ENCODE measurements at places on chromosomes 4 and X. TPM values are rescaled to one million over a fixed set of nuclear protein-coding genes. Genes with fewer than 3 reads are reported as not detected.

DNA sequence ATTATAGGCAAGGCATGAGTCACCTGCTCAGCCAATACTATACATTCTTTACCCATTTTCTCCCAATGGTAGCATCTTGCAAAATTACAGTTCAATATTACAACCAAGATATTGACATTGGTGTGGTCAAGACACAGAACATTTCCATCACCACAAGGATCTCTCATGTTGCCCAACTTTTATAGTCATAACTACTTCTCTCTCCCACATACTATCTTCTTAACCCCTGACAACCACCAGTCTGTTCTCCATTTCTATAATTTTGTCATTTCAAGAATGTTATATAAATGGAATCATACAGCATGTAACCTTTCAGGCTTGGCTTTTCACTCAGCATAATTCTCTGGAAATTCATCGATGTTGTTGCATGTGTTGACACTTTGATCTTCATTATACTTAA is 144.9 kb downstream of the ENOX2 start:
- H3K4me3 ChIP-seq, result no peak overlapping the region
- no peaks in the 10 kb centered on the region for H3K27me3 ChIP-seq
- no peaks in the 10 kb centered on the region for H3K4me1 ChIP-seq
- H3K36me3 ChIP-seq, result no peaks in the 10 kb centered on the region
- H3K27ac ChIP-seq, result no peak overlapping the region

GRCh38 chr4:20760053-20760452 is 59.8 kb downstream of the PACRGL start:
- no peak overlapping the region for H3K4me3 ChIP-seq
- no peaks in the 10 kb centered on the region for H3K27me3 ChIP-seq
- H3K4me1 ChIP-seq, result no peaks in the 10 kb centered on the region
- DNase-seq, result no peak
- no peak overlapping the region for H3K27ac ChIP-seq

- H3K36me3 ChIP-seq, result peaks cover 2% of the 10 kb centered on the region
- no peak overlapping the region for H3K4me3 ChIP-seq
- peaks cover 2% of the 10 kb centered on the region for H3K4me1 ChIP-seq
- no peak overlapping the region for H3K27ac ChIP-seq
- H3K27me3 ChIP-seq, result no peaks in the 10 kb centered on the region
Measured at GRCh38 chr4:174444390-174444789, 77.9 kb downstream of the HPGD start.

DNA sequence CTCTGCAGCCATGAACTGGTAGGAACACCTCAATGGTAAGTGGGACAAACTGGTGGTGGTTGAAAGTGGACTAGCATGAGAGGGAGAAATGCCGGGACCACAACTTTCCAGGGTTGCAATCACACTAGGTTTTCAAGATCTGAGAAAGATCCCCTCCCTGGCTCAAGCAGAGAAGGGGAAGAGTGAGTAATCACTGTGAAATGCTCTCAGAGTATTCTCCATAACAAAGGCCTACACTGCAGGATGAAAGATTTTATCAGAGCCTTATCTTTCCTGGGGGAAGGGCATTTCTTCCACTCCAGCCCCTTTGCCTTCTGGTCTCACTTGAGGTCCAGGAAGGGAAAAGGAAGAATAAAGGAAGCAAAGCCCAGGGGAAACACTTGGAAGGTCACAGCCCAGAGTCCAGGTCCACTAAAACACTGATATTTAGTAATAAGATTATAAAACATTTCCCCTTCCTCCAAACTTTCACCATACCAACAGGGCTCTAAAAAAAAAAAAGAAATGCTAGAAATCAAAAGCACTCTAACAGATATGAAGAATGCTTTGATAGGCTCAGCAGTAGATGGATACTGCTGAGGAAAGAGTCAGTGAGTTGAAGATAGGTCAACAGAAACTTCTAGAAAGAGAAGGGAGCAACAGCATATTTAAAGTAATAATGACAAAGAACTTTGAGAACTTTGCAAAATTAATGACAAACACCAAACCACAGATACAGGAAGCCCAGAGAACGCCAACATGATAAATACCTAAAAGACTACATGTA is 95.9 kb downstream of the WDFY3 start:
- peaks cover 23% of the 10 kb centered on the region for H3K36me3 ChIP-seq
- H3K27me3 ChIP-seq, result no peaks in the 10 kb centered on the region
- peaks cover 37% of the 10 kb centered on the region for H3K4me1 ChIP-seq
- no peak overlapping the region for H3K4me3 ChIP-seq
- no peak for DNase-seq
- peak overlapping the region; percentile 84 for H3K27ac ChIP-seq

DNA sequence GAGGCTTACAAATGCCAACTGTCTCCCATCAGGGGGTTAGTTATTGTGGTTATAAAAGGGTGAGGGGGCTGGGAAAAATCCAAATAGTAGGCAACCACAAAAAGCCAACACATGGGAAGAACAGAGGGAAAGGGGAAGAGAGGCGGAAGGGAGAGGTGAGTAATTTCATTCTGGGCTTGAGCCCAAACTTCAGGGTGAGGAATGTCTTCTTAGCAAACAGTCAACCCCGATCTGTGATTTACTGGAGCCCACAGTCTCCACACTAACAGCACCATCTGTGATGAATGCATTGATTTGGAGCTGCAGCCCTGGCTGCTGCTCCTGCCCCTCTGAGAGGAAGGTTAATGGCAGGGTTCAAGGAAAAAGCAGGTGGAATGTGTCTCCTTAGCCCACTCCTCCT is 162.2 kb upstream of the GPR101 start:
- no peak for DNase-seq
- H3K36me3 ChIP-seq, result no peaks in the 10 kb centered on the region
- H3K4me1 ChIP-seq, result no peaks in the 10 kb centered on the region
- no peak overlapping the region for H3K27ac ChIP-seq
- no peak overlapping the region for H3K4me3 ChIP-seq

GRCh38 chr4:124806403-124806802 is 93.9 kb upstream of the ANKRD50 start:
- peaks cover 1% of the 10 kb centered on the region for H3K36me3 ChIP-seq
- no peak for DNase-seq

GRCh38 chr4:94488670-94489069 is 36.9 kb downstream of the PDLIM5 start:
- no peak overlapping the region for H3K4me3 ChIP-seq
- no peaks in the 10 kb centered on the region for H3K36me3 ChIP-seq
- H3K27ac ChIP-seq, result no peak overlapping the region
- peaks cover 2% of the 10 kb centered on the region for H3K4me1 ChIP-seq

DNA sequence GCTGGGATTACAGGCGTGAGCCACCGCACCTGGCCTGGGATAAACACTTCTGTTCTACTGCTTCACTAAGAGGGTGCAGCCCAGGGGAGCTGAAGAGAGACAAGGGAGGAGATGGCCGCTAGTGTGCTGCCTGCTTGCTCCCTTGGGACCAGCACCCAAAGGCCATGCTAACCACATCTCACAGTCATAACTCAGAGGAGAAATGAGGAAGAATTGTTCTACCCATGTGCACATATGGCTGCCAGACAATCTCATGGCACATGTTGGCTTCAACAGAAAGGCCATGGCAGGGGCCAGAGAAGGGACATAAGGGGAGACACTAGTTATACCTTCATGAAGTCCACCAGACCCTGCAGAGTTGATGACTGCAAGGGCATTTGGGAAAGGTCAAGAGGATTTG is 22.4 kb downstream of the CLDN22 start:
- no peak overlapping the region for H3K27ac ChIP-seq
- no peak overlapping the region for H3K4me3 ChIP-seq
- H3K4me1 ChIP-seq, result peaks cover 12% of the 10 kb centered on the region
- H3K36me3 ChIP-seq, result peaks cover 34% of the 10 kb centered on the region

- peaks cover 5% of the 10 kb centered on the region for H3K4me1 ChIP-seq
- no peak overlapping the region for H3K4me3 ChIP-seq
- H3K27me3 ChIP-seq, result no peaks in the 10 kb centered on the region
- no peak overlapping the region for H3K27ac ChIP-seq
- H3K36me3 ChIP-seq, result peaks cover 48% of the 10 kb centered on the region
Measured at GRCh38 chr4:145093638-145094037, 4.4 kb downstream of the ANAPC10 start.

DNA sequence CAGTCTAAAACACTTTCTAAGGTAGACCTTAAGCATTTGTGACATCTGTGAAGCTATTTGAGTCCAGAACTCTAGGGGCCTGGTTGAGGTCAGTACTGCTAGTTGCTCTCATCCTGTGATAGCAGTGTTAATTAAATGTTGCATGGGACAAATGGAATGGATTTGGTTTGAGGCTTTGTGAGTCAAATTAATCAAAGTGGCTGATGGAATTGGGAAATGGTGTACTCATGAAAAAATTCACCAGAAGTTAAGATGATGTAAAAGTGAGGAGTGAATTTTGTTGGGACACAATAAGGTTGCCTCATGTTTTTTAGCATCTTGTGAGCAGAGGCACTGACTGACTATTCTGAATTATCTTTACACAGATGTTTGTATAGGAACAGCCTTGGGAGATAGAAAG is 99.2 kb upstream of the ARSJ start:
- peaks cover 7% of the 10 kb centered on the region for H3K4me1 ChIP-seq
- H3K27ac ChIP-seq, result no peak overlapping the region
- H3K36me3 ChIP-seq, result no peaks in the 10 kb centered on the region
- no peaks in the 10 kb centered on the region for H3K27me3 ChIP-seq
- no peak overlapping the region for H3K4me3 ChIP-seq
- DNase-seq, result no peak

GRCh38 chrX:54786967-54787366 is 11.1 kb downstream of the ITIH6 start:
- no peaks in the 10 kb centered on the region for H3K4me1 ChIP-seq
- no peak overlapping the region for H3K4me3 ChIP-seq
- H3K36me3 ChIP-seq, result no peaks in the 10 kb centered on the region
- DNase-seq, result no peak

- H3K4me1 ChIP-seq, result peaks cover 19% of the 10 kb centered on the region
- no peaks in the 10 kb centered on the region for H3K36me3 ChIP-seq
- no peak overlapping the region for H3K4me3 ChIP-seq
- peaks cover 12% of the 10 kb centered on the region for H3K27me3 ChIP-seq
- H3K27ac ChIP-seq, result no peak overlapping the region
- DNase-seq, result no peak
Measured at GRCh38 chr4:183388777-183389176, 55.7 kb upstream of the CDKN2AIP start.

DNA sequence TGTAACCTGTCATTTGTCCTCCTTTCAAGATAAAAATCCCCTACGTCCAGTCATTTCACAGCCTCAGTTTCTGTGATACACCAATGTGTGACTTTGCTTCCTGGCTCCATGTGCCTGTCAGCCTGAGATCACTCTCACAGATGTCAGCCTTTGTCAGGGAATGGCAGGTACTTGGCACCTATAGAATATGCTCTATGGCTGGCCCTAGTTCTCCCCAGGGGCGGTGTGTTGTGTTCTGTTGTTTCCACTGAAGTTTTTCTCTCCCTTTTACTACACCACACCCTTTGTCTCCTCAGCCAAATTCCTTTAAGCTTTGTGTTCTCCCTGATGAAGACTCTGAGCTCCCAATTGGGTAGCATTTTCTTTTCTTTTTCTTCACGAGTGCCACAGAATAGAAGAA is 81.7 kb downstream of the ALPK1 start:
- H3K27ac ChIP-seq, result no peak overlapping the region
- no peak for DNase-seq
- H3K4me1 ChIP-seq, result peaks cover 8% of the 10 kb centered on the region
- H3K36me3 ChIP-seq, result peaks cover 25% of the 10 kb centered on the region
- H3K27me3 ChIP-seq, result peaks cover 31% of the 10 kb centered on the region

Gene INPP4B
- 35.4 TPM for total RNA-seq

Gene RAB39B
- 1.7 TPM for total RNA-seq

Gene CTAG1A
- total RNA-seq, result not detected

Gene SLC4A4
- total RNA-seq, result 4.9 TPM

Gene ANOS1
- 5.1 TPM for total RNA-seq

Gene SFRP2
- total RNA-seq, result 27.1 TPM

Gene PDE6B
- total RNA-seq, result 9.0 TPM

Gene REPS2
- total RNA-seq, result 5.2 TPM

Gene RRH
- total RNA-seq, result 0.29 TPM

Gene AGTR2
- total RNA-seq, result 6.0 TPM

Gene CHST7
- 0.40 TPM for total RNA-seq

Gene PRRG3
- total RNA-seq, result 1.9 TPM

All from mesothelial cell of epicardium (in vitro differentiated cells).